ENCODE measurements at places on chromosomes 1 and 21.

- DNase-seq = no peak
These were observed 43.5 kb downstream of the GBP6 start for GRCh38 chr1:89407360-89407759.

DNA sequence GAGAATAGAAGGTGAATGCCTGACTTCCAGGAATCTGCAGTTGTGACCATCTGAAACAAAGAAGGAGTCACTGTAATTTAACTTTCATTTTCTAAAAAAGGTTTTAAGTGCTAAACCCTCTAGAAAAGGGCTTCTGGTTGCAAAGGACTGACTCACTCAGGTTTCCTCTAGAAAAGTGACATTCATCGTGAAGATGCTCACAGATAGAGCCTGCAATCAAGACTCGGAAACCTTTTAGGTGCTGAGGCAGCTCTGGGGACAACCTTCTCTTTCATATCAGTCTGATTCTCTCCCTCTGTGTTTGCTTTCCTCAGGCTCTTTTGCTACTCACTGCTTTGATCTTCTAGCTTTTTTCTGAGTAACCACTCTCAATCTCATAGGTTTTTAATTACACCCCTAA is 8.2 kb downstream of the BCL9 start:
- no peak for DNase-seq

DNA sequence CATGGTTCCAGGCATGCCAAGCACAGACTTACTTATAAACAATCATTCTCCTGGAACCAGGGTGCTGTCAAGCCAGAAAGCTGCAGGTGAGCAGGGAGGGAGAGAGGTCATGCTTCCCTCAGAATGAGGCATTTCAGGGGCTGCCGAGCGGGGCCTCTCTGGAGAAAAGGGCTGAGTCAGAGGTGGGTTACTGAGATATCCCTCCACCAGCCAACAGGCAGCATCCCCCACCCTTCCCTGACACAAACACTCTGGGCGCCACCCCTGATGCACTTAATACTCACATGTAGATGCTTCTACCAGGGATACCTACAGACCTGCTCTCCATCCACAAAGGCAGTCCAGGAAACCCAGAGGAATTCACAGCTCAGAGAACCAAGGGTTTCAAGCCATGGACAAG is 13.1 kb downstream of the STK40 start:
- peak; percentile 57 for DNase-seq

GRCh38 chr21:35520856-35521255 is 471.8 kb upstream of the RUNX1 start:
- no peak for DNase-seq

GRCh38 chr1:201575912-201576311 is 37.0 kb downstream of the NAV1 start:
- DNase-seq = no peak

DNA sequence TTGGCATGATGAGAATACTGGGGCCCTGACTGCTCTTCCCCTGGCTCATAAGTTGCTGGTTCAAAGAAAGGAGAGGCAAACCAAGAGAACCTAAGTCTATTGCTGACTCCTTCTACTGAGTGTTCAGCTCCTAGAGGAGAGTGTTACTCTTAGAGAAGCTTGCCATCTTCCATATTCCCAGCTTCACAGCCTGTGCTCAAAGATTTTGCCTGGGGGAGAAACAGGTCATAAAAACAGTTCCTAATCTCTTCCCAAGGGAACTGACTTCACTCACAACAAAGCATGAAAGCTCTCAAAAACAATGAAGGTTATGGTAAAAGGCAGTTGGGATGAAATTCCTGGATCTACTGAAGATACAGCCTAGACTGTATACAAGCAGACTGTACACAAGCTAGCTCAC is 37.1 kb downstream of the LRRC40 start:
- DNase-seq = no peak

GRCh38 chr1:91166106-91166712 is 144.4 kb upstream of the ZNF644 start:
- DNase-seq = no peak

DNA sequence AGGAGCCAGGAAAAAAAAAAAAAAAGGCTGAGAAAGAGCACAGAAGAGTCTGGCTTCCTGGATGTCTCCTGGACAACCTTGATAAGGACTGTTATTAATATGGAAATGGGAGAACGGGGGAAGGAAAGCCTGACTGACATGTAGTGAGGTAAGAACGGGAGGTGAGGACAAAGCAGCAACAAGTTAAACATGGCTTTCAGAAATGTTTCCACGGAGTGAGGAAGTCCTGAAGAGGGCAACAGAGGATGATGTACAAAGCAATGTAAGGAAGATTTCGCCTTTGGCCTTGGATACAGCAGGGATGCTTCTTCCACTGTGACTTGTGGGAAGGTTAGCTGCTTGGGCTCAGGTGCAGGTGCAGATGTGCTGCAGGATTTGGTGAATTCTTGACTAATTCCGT is 11.9 kb upstream of the NIBAN1 start:
- no peak for DNase-seq

DNA sequence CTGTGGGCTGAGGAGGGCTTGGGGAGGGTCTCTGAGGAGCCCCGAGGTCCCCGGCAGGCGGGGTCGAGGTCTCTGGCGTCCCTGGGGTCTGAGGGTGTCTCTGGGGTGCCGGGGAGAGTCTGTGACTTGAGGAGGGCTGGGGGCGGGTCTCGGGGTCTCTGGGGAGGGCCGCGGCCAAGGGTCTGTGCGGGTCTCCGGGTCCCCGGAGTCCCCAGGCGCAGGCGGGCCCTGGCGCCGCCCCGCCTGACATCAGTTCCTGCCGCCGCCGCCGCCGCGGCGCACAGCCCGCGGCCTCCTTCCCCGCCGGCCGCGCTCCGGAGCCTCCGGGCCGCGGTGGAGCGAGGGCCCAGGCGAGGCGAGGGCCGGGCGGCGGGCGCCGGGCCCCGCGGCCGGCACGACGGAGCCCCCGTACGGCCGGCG is at the start of gene PLEKHM2:
PLEKHM2 (plus strand) TSS at position 279 of the 420 bp plus-strand sequence. CDS start 239 bp downstream, outside the sequence.
- DNase-seq = peak; percentile 48

DNA sequence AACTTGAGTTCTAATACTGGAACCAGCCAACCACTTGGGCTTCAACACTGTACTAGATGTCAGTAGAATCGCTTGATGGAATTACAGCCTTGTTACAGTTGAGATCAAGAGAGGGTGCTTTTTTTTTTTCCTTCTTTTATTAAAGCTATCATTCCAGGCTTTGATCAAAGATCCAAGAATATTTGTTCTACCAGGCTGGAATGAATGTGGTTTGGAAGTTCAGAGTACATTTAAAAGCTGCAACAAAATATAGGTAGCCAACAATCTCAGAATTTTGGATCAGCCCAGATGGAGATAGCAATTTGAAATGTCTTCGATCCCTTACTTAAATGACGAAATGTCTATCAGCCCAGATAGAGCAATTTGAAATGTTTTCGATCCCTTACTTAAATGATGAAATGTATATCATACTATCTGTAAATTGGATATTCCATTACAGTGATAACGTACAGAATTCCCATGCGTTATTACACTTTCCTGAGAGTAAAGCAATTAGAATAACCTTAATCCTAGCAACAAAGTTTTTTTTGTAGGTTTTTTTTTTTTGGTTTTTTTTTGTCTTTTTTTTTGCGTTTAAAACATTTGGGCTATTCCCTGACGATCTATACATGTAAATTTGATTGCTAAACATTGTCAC is 3.6 kb downstream of the ZNF281 start:
- DNase-seq = no peak

GRCh38 chr1:83559129-83559840 is 439.6 kb downstream of the TTLL7 start:
- DNase-seq = no peak

DNA sequence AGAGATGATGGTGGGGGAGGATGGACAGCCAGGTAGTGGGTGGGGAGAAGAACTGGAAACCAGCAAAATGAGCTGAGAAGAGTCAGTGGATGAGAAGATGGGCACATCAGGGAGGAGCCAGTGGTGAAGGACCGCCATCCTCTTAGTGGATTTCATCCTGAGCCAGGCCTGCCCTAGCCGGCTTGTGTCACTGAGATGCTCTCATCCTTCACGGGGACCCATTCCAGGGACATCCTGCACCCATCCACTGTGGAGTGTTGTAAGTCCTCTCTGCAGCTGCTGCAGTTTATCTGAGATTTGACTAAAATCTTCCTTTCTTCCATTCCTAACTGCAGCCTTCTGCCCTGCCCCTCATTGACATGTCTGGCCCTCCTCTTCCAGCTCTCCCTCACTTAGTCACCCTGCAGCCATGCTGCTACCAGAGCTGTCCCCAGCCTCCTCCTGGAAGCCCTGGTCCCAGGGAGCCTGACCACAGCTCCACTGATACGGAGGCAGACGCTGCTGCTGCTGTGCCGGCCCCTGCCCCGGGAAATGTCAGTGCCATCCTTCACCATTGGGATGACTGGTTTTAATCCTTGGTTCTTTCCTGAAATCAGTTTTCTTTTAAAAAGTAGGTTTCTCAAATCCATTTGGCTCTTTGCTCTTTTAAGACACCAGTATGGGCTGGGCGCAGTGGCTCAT is 33.2 kb downstream of the STUM start:
- no peak for DNase-seq

DNA sequence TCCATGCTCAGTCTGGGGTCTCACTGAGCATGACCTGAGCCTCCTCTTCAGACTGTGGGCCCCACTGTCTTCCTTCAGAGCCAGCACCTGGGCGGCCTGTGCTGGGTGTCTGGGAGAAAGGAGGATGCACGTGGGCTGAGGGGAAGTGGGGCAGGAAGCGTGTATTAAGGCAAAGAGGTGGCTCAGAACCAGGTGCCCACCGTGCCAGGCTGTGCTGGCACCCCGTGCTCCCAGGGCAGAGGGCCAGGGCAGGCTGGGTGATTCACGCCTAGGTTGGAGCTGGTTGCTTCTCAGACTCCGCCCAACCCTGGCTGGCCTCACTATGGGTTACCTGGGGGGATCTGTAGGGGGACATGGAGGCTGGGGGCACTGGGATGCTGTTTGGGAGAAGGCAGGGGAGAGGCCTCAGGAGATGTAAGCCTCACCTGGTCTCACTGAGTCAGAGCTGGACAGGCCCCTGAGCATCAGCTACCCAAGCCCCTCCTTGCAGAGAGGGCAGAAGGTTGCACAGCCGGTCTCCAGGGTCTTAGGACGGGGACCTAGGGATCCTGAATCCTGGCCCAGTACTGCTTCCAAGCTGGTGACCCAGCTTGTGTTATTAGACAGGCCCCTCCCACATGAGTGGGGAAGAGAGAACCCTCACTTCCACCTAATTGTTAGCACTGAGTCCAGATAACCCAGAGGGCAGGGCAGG is 18.6 kb upstream of the PADI1 start:
- no peak for DNase-seq

DNA sequence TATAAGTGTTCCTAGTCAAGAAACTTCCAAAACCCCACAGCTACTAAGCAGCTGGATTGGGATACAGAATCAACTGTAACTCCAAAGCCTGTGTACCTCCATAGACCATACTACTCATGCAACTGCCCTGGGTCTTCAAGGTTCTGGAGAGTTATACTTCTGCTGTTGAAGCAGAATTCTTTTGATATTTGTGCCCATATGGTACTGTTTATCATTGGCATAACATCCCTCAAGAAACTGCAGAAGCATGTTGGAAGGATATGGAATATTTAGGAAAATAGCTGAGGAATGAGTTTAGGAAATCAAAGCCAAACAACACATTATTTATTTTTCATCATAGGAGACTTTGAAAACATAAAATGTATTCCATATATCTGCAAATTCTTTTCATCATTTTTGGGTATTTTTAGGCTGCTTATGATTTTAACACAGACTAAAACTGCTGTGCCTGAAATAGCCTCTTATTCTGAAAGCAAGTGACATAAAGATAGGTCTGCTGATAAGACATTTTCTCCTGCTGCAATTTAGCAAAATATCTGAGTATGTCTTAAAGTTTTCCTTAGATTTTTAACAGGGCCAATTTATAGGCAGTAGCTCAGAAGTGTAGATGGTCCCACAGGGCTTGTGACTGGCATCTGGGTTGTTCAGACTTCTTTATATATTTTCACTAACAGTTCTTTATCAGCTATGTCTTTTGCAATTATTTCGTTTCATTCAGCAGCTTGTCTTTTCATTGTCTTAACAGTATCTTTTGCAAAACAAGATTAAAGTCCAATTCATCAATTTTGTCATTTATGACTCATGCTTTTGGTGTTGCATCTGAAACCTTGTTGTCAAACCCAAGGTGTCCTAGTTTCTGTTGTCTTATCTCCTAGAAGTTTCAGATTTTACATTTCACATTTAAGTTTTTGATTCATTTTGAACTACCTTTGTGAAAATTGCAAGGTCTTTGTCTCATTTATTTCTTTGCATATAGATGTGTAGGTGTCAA is 41.1 kb upstream of the ZNF124 start:
- no peak for DNase-seq

- DNase-seq = no peak
These were observed 2.3 kb downstream of the KRTCAP2 start for GRCh38 chr1:155170806-155171205.

DNA sequence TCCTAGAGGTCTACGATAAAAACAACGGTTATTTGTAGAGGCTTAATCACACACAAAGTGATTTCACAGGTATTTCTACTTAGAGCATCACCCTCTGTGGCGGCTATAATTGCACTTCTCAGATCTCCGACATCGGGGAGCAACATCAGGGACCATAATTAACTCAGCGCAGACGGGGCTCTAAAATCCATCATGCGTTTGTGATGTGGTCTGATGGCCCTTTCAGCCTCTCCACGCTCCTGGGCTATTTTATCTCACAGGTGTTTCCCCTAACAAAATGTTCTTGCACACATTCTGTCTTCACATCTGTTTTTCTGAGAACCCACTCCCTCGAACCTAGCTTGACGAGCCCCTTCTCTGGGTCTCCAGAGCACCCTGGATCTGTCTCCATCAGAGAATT is 146.3 kb upstream of the DUSP10 start:
- no peak for DNase-seq

GRCh38 chr1:212044851-212045250 is 9.3 kb downstream of the DTL start:
- DNase-seq = no peak

- no peak for DNase-seq
These were observed 19.5 kb upstream of the PUM1 start for GRCh38 chr1:31084782-31085569.

DNA sequence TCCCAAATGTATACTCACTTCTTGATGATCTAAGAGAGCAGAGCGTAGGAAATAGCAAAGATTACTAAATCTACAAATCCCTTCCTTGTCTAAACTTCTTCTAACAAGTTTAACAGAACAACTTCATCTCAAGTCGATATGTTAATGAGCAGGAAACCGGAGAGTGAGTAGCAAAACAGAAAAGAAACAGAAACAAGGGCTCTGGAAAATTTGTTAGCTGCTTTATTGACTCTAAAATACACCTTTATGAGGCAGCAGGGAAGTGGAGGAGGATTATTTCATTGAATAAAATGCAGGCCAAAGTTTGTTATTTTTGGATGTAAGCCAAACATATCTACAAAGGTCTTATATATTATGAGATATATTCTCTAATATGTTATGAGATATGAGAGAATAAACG is 192.4 kb downstream of the LRRIQ3 start:
- no peak for DNase-seq

GRCh38 chr1:99534638-99534930 is 111.3 kb upstream of the PALMD start:
- DNase-seq = no peak

- no peak for DNase-seq
These were observed 43.8 kb downstream of the SLC44A3 start for GRCh38 chr1:94863919-94864318.
